ENCODE measurements at places on chromosomes 6 and 20.
A peak's percentile ranks its signal among the peaks of the same experiment; 100 is the strongest.

DNA sequence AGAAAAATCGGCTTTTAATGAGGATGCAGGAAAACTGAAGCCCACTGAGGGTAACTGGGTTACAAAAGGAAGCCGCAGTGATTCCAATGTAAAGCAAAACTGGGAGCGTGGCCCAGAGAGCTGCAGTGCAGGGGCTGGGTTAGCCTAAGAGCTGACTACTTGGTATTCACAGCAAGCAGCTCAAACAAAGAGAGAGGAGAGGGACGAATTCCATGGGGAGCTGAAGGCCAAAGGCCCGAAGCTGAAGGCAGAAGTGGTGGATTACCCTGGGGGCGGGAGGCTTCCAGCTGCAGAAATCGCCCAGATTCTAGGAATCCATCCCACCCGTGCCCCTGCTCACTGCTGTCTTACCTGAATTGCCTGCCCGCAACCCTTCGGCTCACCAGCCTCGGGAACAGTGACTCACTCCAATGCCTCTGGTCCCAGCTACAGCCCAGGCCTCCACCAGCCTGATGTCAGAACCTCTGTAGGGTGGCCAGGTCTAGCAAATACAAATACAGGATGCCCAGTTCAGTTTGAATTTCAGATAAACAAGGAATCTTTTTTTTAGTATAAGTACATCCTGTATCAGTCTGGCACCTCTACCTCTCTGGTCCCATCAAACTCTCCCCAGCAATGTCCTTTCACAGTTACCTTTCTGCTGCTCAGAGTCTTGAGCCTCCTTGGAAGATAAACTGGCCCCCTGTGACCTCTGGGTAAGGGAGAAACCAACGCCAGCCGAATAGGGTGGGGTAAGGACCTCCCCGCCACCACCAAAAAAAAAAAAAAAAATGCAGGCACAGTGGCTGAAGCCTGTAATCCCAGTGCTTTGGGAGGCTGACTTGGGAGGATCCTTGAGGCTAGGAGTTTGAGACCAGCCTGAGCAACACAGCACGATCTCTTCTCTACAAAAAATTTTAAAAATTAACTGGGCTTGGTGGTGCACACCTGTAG is 14.6 kb upstream of the ZMYND8 start:
- no peak overlapping the region for H3K27ac ChIP-seq
- DNase-seq = peak; percentile 62
- H3K36me3 ChIP-seq = no peaks in the 10 kb centered on the region
- peaks cover 9% of the 10 kb centered on the region for H3K4me1 ChIP-seq

GRCh38 chr20:41654884-41655283 is 36.7 kb upstream of the CHD6 start:
- peaks cover 57% of the 10 kb centered on the region for H3K27me3 ChIP-seq
- no peaks in the 10 kb centered on the region for H3K4me1 ChIP-seq
- H3K36me3 ChIP-seq = no peaks in the 10 kb centered on the region
- no peak overlapping the region for H3K27ac ChIP-seq

DNA sequence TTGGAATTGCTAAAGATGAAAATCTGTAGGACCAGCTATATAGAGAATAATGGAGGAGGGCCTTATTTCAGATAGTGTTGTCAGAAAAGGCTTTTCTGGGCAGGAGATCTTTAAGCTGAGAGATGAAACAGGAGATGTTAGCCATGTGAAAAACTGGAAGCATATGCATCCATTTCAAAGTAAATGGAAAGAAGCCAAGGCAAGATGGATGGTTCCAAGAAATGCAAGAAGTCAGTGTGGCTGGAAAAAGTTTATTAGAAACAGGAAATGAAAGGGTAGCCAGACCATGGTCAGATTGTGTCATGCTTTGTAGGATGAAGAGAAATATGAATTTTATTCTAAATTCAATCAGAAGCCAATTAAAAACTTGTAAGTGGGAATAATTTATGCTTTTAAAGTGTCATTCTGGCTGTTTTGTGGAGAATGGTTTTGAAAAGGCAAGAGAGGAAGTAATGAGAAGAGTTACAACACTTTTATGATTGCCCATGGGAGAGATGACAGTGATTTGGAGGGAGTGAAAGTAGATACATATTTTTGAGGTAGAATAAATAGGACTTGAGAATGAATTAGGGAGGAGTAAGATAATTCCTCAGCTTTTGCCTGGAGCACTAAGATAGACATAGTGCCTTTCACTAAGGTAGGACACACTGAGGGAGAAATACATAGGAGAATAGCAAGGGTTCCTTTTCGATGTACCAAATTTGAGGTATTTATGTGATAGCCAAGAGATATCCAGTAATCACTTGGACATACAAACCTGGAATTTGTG is 620.1 kb downstream of the HTR1B start:
- no peak for DNase-seq
- no peak overlapping the region for H3K27ac ChIP-seq
- H3K36me3 ChIP-seq = no peaks in the 10 kb centered on the region
- H3K27me3 ChIP-seq = no peaks in the 10 kb centered on the region

DNA sequence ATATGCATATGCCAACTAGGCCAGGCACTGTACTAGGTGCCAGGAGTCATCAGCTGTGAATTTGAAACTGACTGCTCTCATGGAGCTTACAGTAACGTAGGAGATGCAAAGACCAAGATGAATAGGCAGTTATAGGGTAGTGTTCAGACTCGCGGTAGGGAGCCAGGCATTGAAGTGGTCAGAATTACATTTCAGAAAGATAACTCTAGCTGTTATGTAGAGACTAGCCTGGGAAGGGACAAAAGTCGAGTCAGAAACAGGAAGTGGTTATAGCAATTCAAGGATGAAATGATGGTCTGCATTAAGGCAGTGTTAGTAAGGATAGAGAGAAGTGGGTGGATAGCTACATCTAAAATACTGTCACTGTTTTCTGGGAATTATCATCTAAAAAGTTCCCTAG is 56.6 kb downstream of the PCMT1 start:
- no peaks in the 10 kb centered on the region for H3K4me1 ChIP-seq
- H3K27ac ChIP-seq = peak overlapping the region; percentile 33
- H3K36me3 ChIP-seq = peaks cover 63% of the 10 kb centered on the region
- no peak for DNase-seq
- H3K27me3 ChIP-seq = no peaks in the 10 kb centered on the region

DNA sequence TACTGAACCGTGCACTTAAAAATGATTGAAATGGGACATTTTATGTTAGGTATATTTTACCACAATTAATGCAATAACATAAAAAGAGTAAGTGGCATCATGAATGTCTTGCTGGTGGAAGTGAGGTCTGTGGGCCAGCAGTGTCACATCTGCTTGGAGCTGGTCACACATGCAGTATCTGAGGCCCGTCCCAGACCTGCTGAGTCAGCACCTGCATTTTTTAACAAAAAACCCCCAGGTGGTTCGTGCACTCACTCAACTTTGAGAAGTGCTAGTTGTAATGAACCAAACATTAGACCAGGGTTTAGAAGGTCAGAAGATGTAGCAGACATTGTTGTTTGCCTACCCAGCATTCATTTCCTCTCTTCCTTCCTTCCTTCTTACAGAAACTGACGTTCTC is 21.0 kb downstream of the BANF2 start:
- no peaks in the 10 kb centered on the region for H3K36me3 ChIP-seq
- H3K4me1 ChIP-seq = no peaks in the 10 kb centered on the region
- no peak overlapping the region for H3K4me3 ChIP-seq
- H3K27me3 ChIP-seq = peaks cover 19% of the 10 kb centered on the region
- DNase-seq = no peak

- H3K27me3 ChIP-seq = no peaks in the 10 kb centered on the region
- DNase-seq = no peak
These were observed at the start of gene EEF1A2 for GRCh38 chr20:63498960-63499337. Gene EEF1A2, minus strand, starts transcription at chr20:63499083. Its CDS starts 1,320 bp downstream, at chr20:63497763.

- H3K27me3 ChIP-seq = peaks cover 23% of the 10 kb centered on the region
- no peaks in the 10 kb centered on the region for H3K4me1 ChIP-seq
- no peak overlapping the region for H3K4me3 ChIP-seq
These were observed 59.9 kb upstream of the HBS1L start for GRCh38 chr6:135114355-135115145.

DNA sequence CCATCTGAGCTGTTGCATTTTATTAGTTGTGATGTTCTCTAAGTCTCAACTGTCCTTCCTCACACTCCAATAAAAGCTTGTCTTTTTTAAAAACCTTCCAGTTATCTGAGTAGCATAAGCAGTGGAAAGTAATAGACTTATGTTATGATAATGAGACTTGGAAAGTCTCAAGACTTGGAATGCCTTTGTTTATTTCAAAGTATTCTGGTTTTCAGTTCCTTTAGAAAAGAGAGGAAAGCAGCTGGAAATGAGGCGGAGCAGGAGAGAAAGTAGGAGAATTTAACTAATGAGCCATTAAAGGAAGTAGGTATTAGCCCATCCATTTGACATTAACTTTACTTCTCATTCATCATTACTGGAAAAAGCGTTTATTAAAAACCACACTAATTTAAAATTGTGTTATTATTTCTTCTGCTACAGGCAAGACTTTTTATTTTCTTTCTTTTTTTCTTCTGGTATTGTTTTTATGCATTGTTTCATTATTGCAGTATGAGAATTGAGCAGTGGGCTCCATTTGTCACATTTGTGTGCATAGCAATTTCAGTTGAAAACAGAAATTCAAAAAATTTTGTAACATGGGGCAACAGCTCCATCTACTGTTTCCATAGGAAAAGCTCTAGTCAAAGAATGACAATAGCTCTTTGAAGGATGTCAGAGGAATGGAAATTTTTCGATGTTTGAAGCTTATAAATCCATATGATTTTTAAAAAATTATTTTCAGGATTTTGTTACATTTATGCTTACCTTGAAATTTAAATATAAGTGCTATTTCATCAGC is 194.8 kb downstream of the COL9A1 start:
- H3K27me3 ChIP-seq = peaks cover 96% of the 10 kb centered on the region
- no peaks in the 10 kb centered on the region for H3K36me3 ChIP-seq
- H3K4me1 ChIP-seq = no peaks in the 10 kb centered on the region
- DNase-seq = peak; percentile 33
- H3K27ac ChIP-seq = no peak overlapping the region

- H3K36me3 ChIP-seq = no peaks in the 10 kb centered on the region
- H3K27ac ChIP-seq = no peak overlapping the region
- H3K4me3 ChIP-seq = no peak overlapping the region
- H3K4me1 ChIP-seq = no peaks in the 10 kb centered on the region
These were observed 84.7 kb upstream of the GJE1 start for GRCh38 chr6:142047934-142048592.

GRCh38 chr6:102389994-102390393 is 996.5 kb downstream of the GRIK2 start:
- peaks cover 6% of the 10 kb centered on the region for H3K4me1 ChIP-seq
- H3K4me3 ChIP-seq = no peak overlapping the region
- H3K27me3 ChIP-seq = no peaks in the 10 kb centered on the region
- H3K27ac ChIP-seq = no peak overlapping the region

DNA sequence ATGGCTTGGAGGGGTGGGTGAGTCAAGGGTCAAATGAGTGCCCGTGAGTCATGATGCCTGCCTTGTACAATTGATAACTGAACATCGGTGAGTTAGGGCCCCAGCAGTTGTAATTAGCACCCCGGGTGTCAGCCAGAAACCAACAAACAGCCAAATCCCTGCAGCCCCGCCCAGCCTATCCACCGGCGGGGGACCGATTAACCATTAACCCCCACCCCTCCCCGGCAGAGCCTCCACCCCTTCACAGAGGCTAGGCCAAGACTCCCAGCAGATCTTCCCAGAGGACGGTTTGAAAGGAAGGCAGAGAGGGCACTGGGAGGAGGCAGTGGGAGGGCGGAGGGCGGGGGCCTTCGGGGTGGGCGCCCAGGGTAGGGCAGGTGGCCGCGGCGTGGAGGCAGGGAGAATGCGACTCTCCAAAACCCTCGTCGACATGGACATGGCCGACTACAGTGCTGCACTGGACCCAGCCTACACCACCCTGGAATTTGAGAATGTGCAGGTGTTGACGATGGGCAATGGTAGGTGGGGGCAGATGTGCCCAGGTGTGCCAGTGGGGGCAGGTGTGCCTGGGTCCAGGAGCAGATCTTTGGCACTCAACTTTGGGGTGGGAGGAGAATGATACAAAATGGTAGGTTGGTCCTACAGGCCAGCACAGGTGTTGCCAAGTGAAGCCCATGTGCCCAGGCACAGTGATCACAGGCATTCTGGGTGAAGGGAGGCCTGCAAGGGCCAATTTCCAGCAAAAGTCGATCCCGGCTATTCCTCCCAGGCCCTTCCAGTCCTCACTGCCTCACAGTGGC is 45.7 kb downstream of the HNF4A start:
- H3K27me3 ChIP-seq = no peaks in the 10 kb centered on the region
- DNase-seq = no peak
- H3K4me1 ChIP-seq = peaks cover 19% of the 10 kb centered on the region
- no peak overlapping the region for H3K4me3 ChIP-seq

- peak; percentile 49 for DNase-seq
- no peak overlapping the region for H3K27ac ChIP-seq
- no peaks in the 10 kb centered on the region for H3K4me1 ChIP-seq
- H3K36me3 ChIP-seq = no peaks in the 10 kb centered on the region
These were observed 40.3 kb upstream of the XRN2 start for GRCh38 chr20:21262812-21263211.

- peaks cover 17% of the 10 kb centered on the region for H3K4me1 ChIP-seq
- peak; percentile 25 for DNase-seq
- H3K36me3 ChIP-seq = peaks cover 10% of the 10 kb centered on the region
These were observed 103.3 kb downstream of the FIG4 start for GRCh38 chr6:109794201-109794923.

- H3K27me3 ChIP-seq = no peaks in the 10 kb centered on the region
- H3K4me3 ChIP-seq = no peak overlapping the region
- H3K36me3 ChIP-seq = no peaks in the 10 kb centered on the region
- H3K4me1 ChIP-seq = peaks cover 24% of the 10 kb centered on the region
- DNase-seq = peak; percentile 95
- peak overlapping the region; percentile 61 for H3K27ac ChIP-seq
These were observed 4.4 kb upstream of the IFNGR1 start for GRCh38 chr6:137223370-137224131.

DNA sequence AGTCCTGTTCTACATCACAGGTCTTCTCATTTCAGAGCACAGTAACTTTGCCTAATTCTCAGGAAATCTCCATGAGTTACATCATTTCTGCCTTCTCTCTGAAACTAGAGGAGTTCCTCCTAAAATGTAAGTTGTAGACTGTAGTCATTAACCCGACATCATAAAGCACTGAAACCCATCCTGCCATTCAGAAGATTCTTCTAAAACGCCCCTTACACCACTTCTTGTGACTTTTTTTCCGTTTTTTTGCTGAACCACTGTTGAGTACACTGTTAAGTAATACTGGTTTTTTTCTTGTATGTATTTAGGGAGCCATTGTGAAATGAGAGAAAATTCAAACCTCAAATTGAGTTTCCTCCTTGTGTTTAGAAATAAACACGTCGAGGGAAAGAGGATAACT is 117.3 kb downstream of the MAP3K4 start:
- H3K36me3 ChIP-seq = peaks cover 75% of the 10 kb centered on the region
- H3K27ac ChIP-seq = no peak overlapping the region
- peaks cover 11% of the 10 kb centered on the region for H3K4me1 ChIP-seq
- no peak for DNase-seq
- no peaks in the 10 kb centered on the region for H3K27me3 ChIP-seq

GRCh38 chr6:139028658-139029469 is at the start of gene ABRACL:
Gene ABRACL, plus strand, starts transcription at chr6:139028745. Its CDS starts 5,416 bp downstream, at chr6:139034161.
- peak within 1 kb of the TSS; percentile 52 for H3K27ac ChIP-seq
- peaks cover 4% of the 10 kb centered on the region for H3K36me3 ChIP-seq
- no peaks in the 10 kb centered on the region for H3K27me3 ChIP-seq
- no peak within 1 kb of the TSS for H3K4me3 ChIP-seq

DNA sequence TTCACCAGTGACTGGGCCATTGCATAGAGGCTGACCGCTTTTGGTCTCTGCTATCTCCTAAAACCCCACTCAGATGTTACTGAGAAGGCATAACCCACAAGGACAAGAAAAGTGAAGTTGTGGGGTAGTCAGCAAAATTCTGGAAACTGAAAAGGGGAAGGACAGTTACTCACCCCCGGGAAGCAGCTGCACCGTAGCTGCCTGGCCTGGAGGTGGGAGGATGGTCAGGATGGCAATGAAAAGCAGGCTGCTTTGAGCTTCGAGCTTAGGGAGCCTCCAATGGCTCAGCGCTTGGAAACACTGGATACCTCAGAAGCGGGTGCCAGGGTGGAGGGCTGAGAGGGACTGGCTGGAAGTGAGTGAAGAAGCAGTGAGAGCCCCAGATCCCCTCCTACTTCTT is 56.0 kb downstream of the KCNK5 start:
- H3K27ac ChIP-seq = no peak overlapping the region
- no peak overlapping the region for H3K4me3 ChIP-seq
- H3K4me1 ChIP-seq = peaks cover 14% of the 10 kb centered on the region
- no peaks in the 10 kb centered on the region for H3K36me3 ChIP-seq

Data from MCF 10A (cell line).